ENCODE measurements at places on chromosomes 5 and 9. TPM values are rescaled to one million over a fixed set of nuclear protein-coding genes. Genes with fewer than 3 reads are reported as not detected.

The SPINK7 gene
- not detected for total RNA-seq

DNA sequence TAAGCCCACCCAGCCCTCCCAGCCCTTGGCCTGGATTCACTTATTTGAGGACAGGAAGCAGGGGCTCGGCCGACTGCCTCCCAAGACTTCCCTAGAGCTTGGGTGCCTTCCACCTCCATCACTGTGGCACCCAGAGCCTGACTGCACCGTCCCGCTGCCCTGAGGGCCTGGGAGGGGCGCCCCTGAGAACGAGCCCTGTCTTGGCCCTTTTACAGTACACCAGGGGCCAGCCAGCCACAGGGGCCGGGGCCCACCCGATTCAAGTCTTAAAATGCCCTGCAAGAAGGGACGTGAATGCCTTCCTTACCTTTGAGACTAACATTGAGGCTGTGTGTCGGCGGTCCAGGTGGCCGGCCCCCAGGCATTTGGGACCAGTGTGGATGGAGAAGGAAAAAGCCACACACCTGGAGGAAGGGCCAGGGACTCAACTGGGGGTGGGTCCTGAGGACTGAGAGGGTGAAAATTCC, 16.8 kb downstream of the FAM78A start:
- DNase-seq = no peak

- no peak for DNase-seq
These were observed 34.6 kb upstream of the RAI14 start for GRCh38 chr5:34621277-34622097.

The CMYA5 gene
- total RNA-seq = 0.17 TPM

GRCh38 chr9:68495247-68495646, 45.4 kb downstream of the TMEM252 start:
- DNase-seq = no peak

- DNase-seq = no peak
These were observed 2.4 kb downstream of the WDR5 start for GRCh38 chr9:134138292-134138691.

The TAF11L9 gene
- not detected for total RNA-seq

GRCh38 chr9:32954642-32955041, 46.8 kb downstream of the APTX start:
- DNase-seq = peak; percentile 78

DNA sequence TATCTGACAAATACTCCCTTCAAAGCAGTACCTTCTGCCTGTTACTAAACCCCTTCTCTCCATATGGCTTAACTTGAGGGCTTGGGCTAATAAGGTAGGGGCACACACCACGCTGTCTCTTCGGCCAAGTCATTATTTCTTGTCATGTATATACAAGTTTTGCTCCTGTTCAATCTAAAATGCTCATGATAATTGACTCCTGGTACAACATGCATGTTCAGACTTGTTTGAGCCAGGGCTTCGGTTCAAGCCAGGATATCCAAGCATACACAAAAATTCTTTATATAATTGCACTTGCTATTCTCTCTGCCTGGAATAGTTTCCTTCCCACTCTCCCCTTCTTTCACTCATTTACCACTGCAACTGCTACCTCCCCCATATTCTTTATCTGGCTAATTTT, 756.0 kb upstream of the C9orf72 start:
- DNase-seq = no peak

GRCh38 chr9:109274884-109275730, 45.8 kb downstream of the EPB41L4B start:
- no peak for DNase-seq

GRCh38 chr5:15116996-15117395, 245.4 kb upstream of the ANKH start:
- DNase-seq = no peak

The SHROOM1 gene
- total RNA-seq = 8.2 TPM

GRCh38 chr9:126287166-126287866, 39.3 kb upstream of the MVB12B start:
- no peak for DNase-seq

- DNase-seq = no peak
These were observed 147.1 kb downstream of the ENTREP1 start for GRCh38 chr9:69472101-69472620.

DNA sequence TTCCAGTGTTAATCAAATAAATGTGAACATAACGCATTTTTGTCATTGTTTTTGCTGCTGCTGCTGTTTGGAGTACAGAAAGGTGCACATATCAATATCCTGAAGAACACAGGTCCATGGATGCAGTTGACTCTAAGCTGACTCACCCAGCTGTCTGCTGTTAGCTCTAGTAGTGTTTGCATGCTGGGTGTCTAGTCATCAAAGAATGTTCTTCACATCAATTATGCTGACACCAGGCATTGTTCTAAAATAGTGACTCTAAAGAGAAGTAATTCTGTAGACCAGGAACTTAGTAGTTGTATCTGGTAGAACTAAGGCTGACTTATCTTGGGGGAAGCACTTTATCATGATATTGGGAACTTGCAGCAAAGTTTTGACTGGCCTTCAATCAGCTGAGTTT, 55.7 kb upstream of the DPYSL3 start:
- peak; percentile 83 for DNase-seq

DNA sequence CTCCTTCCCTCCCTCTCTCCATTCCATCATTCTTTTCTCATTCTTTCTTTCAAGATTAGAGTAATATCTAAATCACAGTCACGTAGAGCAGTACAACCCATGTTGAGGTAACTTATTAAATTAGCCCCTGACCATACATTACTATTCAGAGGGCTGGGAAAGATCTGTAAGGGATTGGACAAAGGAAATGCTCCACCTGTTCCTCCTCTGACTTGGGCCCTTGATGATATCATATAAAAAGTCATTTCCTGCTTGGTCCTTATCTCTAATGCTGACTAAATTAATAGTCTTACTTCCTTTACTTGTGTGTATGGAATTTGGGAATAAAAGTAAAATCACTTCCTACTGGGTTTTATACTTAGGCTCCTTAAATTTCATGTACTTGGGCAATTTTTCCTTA, 40.8 kb downstream of the SNX18 start:
- no peak for DNase-seq

DNA sequence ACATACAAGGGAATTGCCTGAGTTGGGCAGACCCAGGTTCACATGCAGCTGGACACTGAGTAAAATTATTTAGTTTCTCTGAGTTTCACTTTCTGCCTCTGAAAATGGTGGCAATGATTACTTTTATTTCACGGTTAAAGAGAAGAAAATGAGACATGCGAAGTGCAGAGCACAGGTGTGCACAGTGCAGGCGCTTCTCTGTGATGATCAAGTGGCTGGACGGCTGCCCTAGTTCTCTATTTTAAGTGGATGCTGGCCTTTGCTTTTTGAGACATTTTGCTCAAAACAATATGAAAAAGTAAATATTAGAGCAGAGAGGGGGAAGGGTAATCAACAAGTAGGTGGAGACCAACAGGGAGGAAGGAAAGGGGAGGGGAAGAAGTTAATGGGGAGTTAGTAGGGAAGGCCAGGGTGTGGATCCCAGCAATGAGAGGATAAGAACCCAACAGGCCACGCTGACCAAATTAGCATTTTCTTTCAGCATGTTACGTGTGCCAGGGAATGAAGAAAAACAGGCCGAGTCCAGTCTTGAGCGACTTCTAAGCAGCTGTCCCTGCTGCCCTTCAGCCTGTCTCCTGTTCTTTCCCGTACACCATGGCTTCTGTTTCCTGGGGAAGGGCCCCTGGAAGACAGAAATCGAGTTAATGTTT, 16.1 kb downstream of the SNX18 start:
- no peak for DNase-seq

DNA sequence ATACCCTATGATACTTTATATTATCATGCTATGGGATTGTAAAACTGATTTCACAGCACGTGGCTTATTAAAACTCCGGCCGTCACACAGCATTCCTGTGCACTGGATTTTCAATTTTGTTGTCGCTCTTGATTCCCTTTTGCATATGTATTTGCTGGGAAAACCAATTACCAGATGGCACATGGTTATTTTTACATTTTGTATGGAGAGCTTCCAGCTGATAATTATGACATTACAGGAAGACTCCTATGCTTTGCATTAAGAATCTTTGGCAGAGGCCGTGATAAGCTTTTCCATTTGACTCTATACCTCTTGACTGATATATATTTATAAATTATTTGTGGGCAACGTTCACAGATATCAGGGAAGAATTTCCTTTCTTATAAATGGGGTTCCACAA, 381.2 kb upstream of the RORB start:
- no peak for DNase-seq

- peak; percentile 46 for DNase-seq
These were observed 124.0 kb upstream of the PJA2 start for GRCh38 chr5:109533751-109534272.

- DNase-seq = no peak
These were observed 29.8 kb downstream of the TNFAIP8 start for GRCh38 chr5:119385536-119386128.

The AQP3 gene
- total RNA-seq = 3.5 TPM

GRCh38 chr5:43427306-43427705, 15.1 kb upstream of the CCL28 start:
- DNase-seq = no peak

The LIFR gene
- 10.1 TPM for total RNA-seq

- no peak for DNase-seq
These were observed 17.6 kb upstream of the CSF1R start for GRCh38 chr5:150103678-150104549.

The RORB gene
- 2.9 TPM for total RNA-seq

- no peak for DNase-seq
These were observed 275.3 kb downstream of the HTR1A start for GRCh38 chr5:63686938-63687337.

- no peak for DNase-seq
These were observed 337.1 kb upstream of the MPDZ start for GRCh38 chr9:13616491-13617035.

The PLPP1 gene
- total RNA-seq = 45.2 TPM

The CACNA1B gene
- total RNA-seq = 0.23 TPM

DNA sequence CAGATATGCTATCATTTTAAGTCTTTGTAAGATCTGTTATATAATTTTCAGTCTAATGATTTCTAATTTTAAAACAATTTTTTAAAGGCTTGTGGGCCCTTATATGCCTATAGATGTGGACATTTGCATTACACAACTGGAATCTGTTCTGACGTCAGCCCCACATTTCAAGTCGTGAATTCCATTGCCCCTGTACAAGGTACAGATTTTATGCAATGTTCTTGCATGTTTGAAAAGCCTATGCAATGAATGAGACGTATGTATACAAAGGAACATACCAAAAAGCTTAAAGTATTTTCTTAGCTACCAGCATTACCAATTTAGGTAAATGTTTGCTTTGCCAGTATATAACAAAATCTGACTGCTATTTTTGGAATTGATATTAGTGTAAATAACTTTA, 77.2 kb downstream of the ITGA1 start:
- DNase-seq = no peak

The C6 gene
- total RNA-seq = not detected

The PCDHB4 gene
- total RNA-seq = 0.51 TPM

DNA sequence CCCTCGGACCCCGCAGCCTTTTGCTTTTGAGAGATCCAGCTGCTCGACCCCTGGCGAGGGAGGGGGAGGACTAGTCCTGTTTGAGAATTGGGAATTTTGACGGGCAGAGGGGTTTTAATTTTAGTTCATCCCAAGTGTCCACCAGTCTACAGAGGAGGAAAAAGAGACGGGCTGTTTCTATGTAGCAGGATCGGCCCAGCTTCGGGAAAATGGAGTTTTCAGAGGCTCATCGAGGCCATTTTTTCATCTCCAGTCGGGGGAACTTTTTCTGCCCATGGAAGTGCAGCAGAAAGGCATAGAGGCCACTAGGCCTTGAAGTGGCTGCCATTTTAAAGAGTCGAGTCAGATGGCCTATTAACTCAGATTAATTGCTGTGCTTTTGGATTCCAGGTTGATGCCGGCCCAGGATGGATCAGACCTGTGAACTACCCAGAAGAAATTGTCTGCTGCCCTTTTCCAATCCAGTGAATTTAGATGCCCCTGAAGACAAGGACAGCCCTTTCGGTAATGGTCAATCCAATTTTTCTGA, 1.2 kb downstream of the NSD1 start:
- no peak for DNase-seq

DNA sequence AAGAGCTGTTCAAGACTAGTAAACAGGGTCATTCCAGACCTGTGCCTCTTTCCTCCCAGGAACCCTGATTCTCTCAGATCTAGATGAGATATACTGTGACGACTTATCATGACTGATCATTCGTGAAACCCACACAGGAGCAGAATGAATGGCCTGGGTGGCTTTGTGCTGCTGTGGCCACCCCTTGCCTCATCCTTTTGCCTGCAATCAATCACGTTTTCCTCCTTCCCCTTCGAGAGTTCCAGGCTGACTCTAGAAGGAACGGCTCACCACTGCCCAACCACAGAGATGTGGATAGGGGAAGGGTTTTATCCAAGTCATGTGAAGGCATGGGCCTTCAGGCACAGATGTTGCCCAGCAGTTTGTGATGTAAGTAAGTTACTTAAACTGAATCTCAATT, 5.8 kb downstream of the ANXA6 start:
- no peak for DNase-seq

The SQSTM1 gene
- 335 TPM for total RNA-seq

- no peak for DNase-seq
These were observed 53.7 kb downstream of the SPATA31C2 start for GRCh38 chr9:88084357-88085183.

GRCh38 chr5:132093271-132093670, 19.7 kb downstream of the CSF2 start:
- no peak for DNase-seq

DNA sequence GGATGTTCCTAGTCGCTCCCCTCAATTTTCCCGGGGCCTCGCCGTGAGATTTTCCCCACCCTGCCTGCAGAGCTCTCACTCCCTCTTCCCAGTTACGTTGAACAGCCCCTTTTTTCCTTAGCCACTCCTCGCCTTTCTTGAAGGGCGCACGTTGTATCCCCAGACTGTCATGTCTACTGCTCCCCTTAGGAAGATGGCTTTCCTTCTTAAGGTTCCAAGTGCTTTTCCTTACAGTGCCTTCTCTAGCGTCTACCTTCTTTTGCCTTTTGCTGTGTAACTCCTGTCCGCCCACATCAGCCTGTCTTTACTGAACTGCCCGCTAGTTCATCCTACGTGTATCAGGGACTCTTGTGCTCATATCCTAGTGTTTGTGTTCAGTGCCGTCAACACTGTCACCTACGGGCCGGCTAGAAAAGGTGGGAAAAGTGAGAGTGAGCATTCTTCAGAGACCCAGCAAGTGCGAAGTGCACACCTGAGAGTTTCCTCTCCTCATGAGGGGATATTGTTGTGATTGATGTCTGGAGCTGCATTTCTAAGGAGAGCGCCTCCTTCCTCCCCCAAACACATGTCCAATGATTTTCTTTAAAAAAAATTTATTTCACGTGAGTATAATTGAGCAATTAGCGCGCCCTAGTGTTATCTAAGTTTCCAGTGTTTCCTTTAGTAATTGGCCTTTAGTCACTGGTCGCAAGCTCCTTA, 764 bp downstream of the CAMLG start:
- DNase-seq = peak; percentile 51

GRCh38 chr5:124477062-124477461, 269.4 kb downstream of the ZNF608 start:
- DNase-seq = no peak

All from Daoy (cell line).